ENCODE measurements at places on chromosomes 1 and 21. TPM values are rescaled to one million over a fixed set of nuclear protein-coding genes. Genes with fewer than 3 reads are reported as not detected.

ZC3H12A gene
- total RNA-seq = 5.7 TPM

F11R gene
- total RNA-seq = 38.6 TPM

SLC2A5 gene
- 10.5 TPM for total RNA-seq

PRKAB2 gene
- 20.4 TPM for total RNA-seq

AVPR1B gene
- not detected for total RNA-seq

RSPH1 gene
- total RNA-seq = 0.38 TPM

EFNA3 gene
- 1.7 TPM for total RNA-seq
